ENCODE measurements at places on chromosomes 16 and 17.

GRCh38 chr17:45430738-45431530 lies 1.7 kb downstream of the ARHGAP27 start:
- DNase-seq: no peak

GRCh38 chr17:1797323-1797722 lies 32.4 kb downstream of the SMYD4 start:
- no peak for DNase-seq

- no peak for DNase-seq
These were observed 411.0 kb upstream of the DYNLRB2 start for GRCh38 chr16:80129791-80130190.

DNA sequence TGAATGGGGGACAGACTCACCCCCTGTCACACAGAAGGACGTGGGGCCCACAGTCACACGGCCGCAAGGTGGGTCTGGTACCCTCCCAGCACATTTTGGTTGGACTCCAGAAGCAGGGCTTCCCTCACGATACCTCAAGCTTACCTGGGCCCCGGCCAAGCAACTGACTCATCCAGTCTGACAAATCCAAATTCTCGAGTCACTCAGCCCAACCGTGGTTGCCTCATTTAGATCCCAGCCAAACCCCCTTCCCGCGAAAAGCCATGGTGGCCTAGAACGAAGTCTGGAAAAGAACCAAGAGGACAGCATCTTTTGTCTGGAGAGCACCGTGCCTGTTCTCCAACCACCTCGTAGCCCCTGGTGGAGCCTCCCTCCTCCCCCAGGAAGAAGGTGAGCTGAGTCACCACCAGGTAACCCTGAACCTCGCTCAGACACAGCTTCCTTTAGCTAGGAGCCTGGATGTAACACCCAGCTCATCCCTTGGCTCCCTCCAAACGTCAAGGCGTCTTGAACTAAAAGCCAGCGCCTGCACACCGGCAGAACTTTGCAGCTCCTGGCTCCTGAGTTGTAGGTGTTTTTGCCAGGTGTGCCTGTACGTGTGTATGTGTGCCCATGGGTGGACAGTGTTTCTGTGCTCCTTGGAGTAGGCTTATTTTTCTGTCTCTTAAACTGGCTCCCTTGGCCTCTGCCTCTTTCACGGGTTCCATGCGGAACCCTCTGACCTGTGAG lies 78.9 kb downstream of the CMIP start:
- no peak for DNase-seq

DNA sequence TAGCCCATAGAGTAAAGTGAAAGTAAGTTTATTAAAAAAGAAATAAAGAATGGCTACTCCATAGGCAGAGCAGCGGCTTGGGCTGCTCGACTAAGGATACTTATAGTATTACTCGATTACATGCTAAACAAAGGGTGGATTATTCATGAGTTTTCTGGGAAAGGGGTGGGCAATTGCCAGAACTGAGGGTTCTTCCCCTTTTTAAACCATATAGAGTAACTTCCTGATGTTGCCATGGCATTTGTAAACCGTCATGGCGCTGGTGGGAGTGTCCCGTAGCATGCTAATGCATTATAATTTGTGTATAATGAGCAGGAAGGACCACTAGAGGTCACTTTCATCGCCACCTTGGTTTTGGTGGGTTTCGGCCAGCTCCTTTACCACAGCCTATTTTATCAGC lies 13.3 kb upstream of the GAS7 start:
- no peak for DNase-seq

GRCh38 chr17:34203018-34203638 lies 52.0 kb upstream of the CCL2 start:
- no peak for DNase-seq
